PC-9 (cell line): ENCODE measurements at places on chromosomes 6 and 20. TPM values are rescaled to one million over a fixed set of nuclear protein-coding genes. Genes with fewer than 3 reads are reported as not detected.
A peak's percentile ranks its signal among the peaks of the same experiment; 100 is the strongest.

CFAP61 gene
- 1.7 and 2.6 TPM in 2 replicates for total RNA-seq

SPATA25 gene
- 5.2 and 6.3 TPM in 2 replicates for total RNA-seq

ABT1 gene
- total RNA-seq, result 16.8 and 19.5 TPM in 2 replicates

KIF25 gene
- total RNA-seq, result not detected in 2 replicates

TRAPPC3L gene
- not detected in 2 replicates for total RNA-seq

GSTA3 gene
- not detected in 2 replicates for total RNA-seq

NT5DC1 gene
- total RNA-seq, result 33.2 and 33.5 TPM in 2 replicates

ZFP57 gene
- total RNA-seq, result 0.98 and 1.1 TPM in 2 replicates

EEF1A2 gene
- 75.2 and 90.2 TPM in 2 replicates for total RNA-seq

MYO6 gene
- 93.0 and 98.2 TPM in 2 replicates for total RNA-seq

GRCh38 chr20:54532573-54532972, 57.2 kb downstream of the DOK5 start:
- DNase-seq, result no peak
- no peak overlapping the region for H3K27ac ChIP-seq
- peaks cover 13% of the 10 kb centered on the region for H3K27me3 ChIP-seq
- H3K4me1 ChIP-seq, result no peaks in the 10 kb centered on the region

- no peak overlapping the region for H3K4me3 ChIP-seq
- H3K36me3 ChIP-seq, result no peaks in the 10 kb centered on the region
- no peaks in the 10 kb centered on the region for H3K4me1 ChIP-seq
- DNase-seq, result no peak
Measured at GRCh38 chr20:9128568-9128967, 59.7 kb downstream of the PLCB4 start.

- DNase-seq, result no peak
- H3K27me3 ChIP-seq, result no peaks in the 10 kb centered on the region
- no peak overlapping the region for H3K4me3 ChIP-seq
- H3K4me1 ChIP-seq, result 0 out of 2 replicates have a peak, but pooled peaks cover 7% of the 10 kb centered on the region
Measured at GRCh38 chr6:150373260-150373701, 4.5 kb downstream of the IYD start.

DNA sequence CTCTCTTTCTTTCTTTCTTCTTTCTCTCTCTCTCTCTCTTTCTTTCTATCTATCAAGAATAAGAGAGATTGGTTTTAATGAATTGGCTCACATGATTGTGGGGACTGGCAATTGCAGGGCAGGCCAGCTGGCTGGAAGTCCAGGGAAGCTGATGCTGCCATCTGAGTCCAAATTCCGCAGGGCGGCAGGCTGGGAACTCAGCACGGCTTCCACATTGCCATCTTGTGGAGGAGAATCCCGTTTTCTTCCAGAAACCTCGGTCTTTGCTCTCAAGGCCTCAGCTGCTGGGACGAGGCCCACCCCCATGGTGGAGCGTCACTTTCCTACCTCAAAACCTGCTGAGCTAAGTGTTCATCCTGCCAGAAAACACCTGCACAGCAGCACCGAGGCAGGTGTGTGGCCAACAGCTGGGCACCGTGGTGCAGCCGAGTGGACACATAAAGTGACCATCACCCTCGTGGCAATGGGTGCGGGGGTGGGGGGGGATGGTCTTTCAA, 58.8 kb upstream of the SLCO4A1 start:
- H3K4me1 ChIP-seq, result no peaks in the 10 kb centered on the region; the same call in 1 of the 2 replicates
- no peak overlapping the region for H3K27ac ChIP-seq
- H3K4me3 ChIP-seq, result no peak overlapping the region
- no peaks in the 10 kb centered on the region for H3K36me3 ChIP-seq
- DNase-seq, result no peak

- no peak for DNase-seq
- peaks cover 71% of the 10 kb centered on the region for H3K27me3 ChIP-seq
- no peak overlapping the region for H3K4me3 ChIP-seq
Measured at GRCh38 chr20:51199920-51200319, 177.0 kb upstream of the KCNG1 start.

- no peaks in the 10 kb centered on the region for H3K4me1 ChIP-seq
- no peaks in the 10 kb centered on the region for H3K36me3 ChIP-seq
- DNase-seq, result no peak
- no peak overlapping the region for H3K27ac ChIP-seq
- H3K4me3 ChIP-seq, result no peak overlapping the region
Measured at GRCh38 chr20:18688676-18689075, 100.8 kb downstream of the DTD1 start.

GRCh38 chr6:40599555-40599954, 12.4 kb upstream of the LRFN2 start:
- peaks cover 16% of the 10 kb centered on the region; the same call in 1 of the 2 replicates for H3K27me3 ChIP-seq
- no peak overlapping the region for H3K27ac ChIP-seq
- no peak overlapping the region for H3K4me3 ChIP-seq

DNA sequence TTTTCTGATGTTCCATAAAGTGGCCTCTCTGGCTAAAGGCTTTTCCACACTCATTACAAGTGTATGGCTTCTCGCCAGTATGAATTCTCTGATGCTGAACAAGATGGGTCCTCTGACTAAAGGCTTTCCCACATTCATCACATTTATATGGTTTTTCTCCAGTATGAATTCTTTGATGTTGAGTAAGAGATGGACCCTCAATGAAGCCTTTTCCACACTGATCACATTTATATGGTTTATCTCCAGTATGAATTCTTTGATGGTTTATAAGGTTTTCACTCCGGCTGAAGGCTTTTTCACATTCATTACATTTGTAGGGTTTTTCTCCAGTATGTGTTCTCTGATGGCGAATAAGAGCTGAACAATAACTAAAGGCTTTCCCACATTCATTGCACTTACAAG, 20.4 kb downstream of the ZNF184 start:
- H3K27me3 ChIP-seq, result no peaks in the 10 kb centered on the region
- no peak overlapping the region for H3K4me3 ChIP-seq
- no peak for DNase-seq
- H3K27ac ChIP-seq, result no peak overlapping the region
- H3K36me3 ChIP-seq, result peaks cover 60% of the 10 kb centered on the region

GRCh38 chr20:56323656-56324055, 35.1 kb upstream of the FAM210B start:
- H3K4me3 ChIP-seq, result no peak overlapping the region
- no peaks in the 10 kb centered on the region for H3K4me1 ChIP-seq
- no peak overlapping the region for H3K27ac ChIP-seq
- H3K27me3 ChIP-seq, result peaks cover 60% of the 10 kb centered on the region
- DNase-seq, result no peak

- H3K27ac ChIP-seq, result no peak overlapping the region
- no peak for DNase-seq
- peaks cover 51% of the 10 kb centered on the region for H3K27me3 ChIP-seq
- H3K4me3 ChIP-seq, result no peak overlapping the region
- H3K36me3 ChIP-seq, result no peaks in the 10 kb centered on the region
Measured at GRCh38 chr20:40632346-40632976, 56.6 kb downstream of the MAFB start.

- no peak for DNase-seq
- H3K27me3 ChIP-seq, result peaks cover 69% of the 10 kb centered on the region
- H3K36me3 ChIP-seq, result no peaks in the 10 kb centered on the region
- no peak overlapping the region for H3K27ac ChIP-seq
- no peak overlapping the region for H3K4me3 ChIP-seq
Measured at GRCh38 chr20:38674092-38674764, 50.1 kb upstream of the SLC32A1 start.

DNA sequence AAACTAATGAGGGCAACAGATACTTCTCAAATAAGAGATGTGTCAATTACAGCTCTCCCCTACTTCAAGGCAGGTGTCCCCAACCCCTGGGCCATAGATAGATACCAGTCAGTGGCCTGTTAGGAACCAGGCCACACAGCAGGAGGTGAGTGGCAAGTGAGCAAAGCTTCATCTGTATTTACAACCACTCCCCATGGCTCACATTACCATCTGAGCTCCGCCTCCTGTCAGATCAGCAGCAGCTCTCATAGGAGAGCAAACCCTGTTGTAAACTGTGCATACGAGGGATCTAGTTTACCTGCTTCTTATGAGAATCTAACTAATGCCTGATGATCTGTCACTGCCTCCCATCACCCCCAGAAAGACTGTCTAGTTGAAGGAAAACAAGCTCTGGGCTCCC, 422.1 kb downstream of the GJA1 start:
- H3K4me1 ChIP-seq, result no peaks in the 10 kb centered on the region
- no peak overlapping the region for H3K27ac ChIP-seq
- H3K36me3 ChIP-seq, result no peaks in the 10 kb centered on the region
- no peaks in the 10 kb centered on the region for H3K27me3 ChIP-seq
- no peak overlapping the region for H3K4me3 ChIP-seq

- H3K27me3 ChIP-seq, result peaks cover 88% of the 10 kb centered on the region
- DNase-seq, result no peak
- H3K4me3 ChIP-seq, result no peak overlapping the region
- H3K27ac ChIP-seq, result no peak overlapping the region
Measured at GRCh38 chr6:170282512-170283158, 8.2 kb downstream of the DLL1 start.

DNA sequence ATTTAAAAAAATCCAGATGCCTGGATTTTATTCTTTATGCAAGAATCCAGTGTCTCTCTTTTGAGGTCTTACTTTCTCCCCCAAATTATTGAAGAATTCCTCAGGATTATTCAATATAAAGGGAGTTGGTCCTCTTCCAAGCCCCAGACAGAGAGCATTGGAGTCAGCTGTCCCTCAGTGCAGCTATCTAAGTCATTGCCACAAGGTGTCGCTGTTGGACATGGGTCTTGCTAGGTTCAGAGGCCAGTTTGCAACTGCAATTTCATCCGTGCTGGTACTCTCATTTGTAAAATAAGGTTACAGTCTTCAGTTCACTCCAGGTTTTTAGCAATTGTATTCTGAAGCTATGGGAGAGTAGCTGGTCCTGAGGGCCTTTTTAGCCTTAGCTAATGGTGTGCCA, 27.8 kb downstream of the CCN2 start:
- no peaks in the 10 kb centered on the region; the same call in 1 of the 2 replicates for H3K4me1 ChIP-seq
- H3K27me3 ChIP-seq, result no peaks in the 10 kb centered on the region
- H3K4me3 ChIP-seq, result no peak overlapping the region
- peak; percentile 45 for DNase-seq
- H3K27ac ChIP-seq, result no peak overlapping the region

- no peak for DNase-seq
- no peak overlapping the region for H3K4me3 ChIP-seq
- no peaks in the 10 kb centered on the region for H3K4me1 ChIP-seq
- no peaks in the 10 kb centered on the region for H3K36me3 ChIP-seq
- H3K27ac ChIP-seq, result no peak overlapping the region
- H3K27me3 ChIP-seq, result no peaks in the 10 kb centered on the region
Measured at GRCh38 chr6:74343804-74344203, 647.8 kb downstream of the CD109 start.

- H3K4me1 ChIP-seq, result peaks cover 24% of the 10 kb centered on the region
- H3K4me3 ChIP-seq, result no peak overlapping the region
- no peaks in the 10 kb centered on the region for H3K36me3 ChIP-seq
- DNase-seq, result no peak
- no peaks in the 10 kb centered on the region for H3K27me3 ChIP-seq
Measured at GRCh38 chr6:56906752-56907151, 48.2 kb upstream of the BEND6 start.

DNA sequence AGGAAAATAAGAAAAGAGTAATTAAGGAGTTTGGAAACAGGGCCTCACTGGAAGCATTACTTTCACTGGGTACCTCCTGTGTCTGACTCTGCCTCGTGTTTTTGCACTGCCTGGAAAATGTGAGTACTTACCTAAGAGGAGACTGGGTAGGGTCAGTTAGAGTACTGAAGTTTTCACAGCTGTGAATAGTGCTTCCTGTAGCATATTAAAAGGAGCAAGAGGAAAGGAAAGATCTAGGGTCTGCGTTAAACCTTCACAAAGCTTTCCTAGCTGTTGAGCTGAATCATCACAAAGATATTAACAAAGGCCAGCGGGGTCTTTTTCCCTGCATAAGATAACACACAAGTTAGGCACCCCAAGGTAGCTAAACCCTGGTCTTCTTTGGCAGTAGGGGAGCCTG, 82.3 kb downstream of the MLIP start:
- DNase-seq, result no peak
- H3K4me3 ChIP-seq, result no peak overlapping the region
- no peak overlapping the region for H3K27ac ChIP-seq

- H3K4me3 ChIP-seq, result no peak overlapping the region
- peaks cover 35% of the 10 kb centered on the region for H3K36me3 ChIP-seq
- H3K27ac ChIP-seq, result no peak overlapping the region
- H3K4me1 ChIP-seq, result peaks cover 5% of the 10 kb centered on the region; the same call in 1 of the 2 replicates
- H3K27me3 ChIP-seq, result no peaks in the 10 kb centered on the region
Measured at GRCh38 chr20:57361517-57361916, 10.5 kb downstream of the RAE1 start.

DNA sequence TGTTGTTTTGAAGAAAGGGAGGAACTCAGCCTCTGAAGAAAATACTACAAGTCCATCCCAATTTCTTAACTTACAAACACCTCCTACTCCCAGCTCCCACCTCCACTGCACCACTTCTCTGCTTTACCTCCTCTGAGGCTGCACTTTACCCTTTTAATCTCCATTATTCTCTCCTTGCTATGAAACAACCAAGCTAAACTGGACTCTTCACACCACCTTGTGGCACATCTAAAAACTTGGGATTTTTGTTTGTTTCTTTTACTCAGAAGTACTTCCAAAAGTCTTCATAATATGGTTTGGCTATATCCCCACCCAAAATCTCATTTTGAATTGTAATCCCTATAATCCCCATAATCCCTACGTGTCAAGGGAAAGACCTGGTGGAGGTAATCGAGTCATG, 142.2 kb downstream of the MOXD1 start:
- peak; percentile 28 for DNase-seq
- no peak overlapping the region for H3K27ac ChIP-seq
- no peaks in the 10 kb centered on the region for H3K4me1 ChIP-seq
- no peaks in the 10 kb centered on the region for H3K36me3 ChIP-seq

DNA sequence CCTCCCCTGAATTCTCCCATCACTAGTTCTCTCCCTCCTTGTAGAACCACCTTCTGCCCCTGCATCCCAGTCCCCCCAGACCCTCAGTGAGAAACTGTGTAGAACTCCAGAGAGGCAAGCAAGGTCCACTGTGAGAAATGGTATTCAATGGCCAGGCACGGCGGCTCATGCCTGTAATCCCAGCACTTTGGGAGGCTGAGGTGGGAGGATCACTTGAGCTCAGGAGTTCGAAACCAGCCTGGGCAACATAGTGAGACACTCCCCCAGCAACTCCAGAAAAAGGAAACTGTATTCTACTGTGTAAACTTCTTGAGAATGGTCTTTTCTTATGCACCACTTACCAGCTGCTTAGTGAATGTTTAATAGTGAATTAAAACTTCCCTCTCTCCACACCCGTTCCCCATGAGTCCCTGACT, 8.2 kb upstream of the CD83 start:
- no peaks in the 10 kb centered on the region for H3K36me3 ChIP-seq
- no peak for DNase-seq
- peaks cover 5% of the 10 kb centered on the region; the same call in 1 of the 2 replicates for H3K27me3 ChIP-seq
- H3K27ac ChIP-seq, result no peak overlapping the region
- H3K4me3 ChIP-seq, result no peak overlapping the region

DNA sequence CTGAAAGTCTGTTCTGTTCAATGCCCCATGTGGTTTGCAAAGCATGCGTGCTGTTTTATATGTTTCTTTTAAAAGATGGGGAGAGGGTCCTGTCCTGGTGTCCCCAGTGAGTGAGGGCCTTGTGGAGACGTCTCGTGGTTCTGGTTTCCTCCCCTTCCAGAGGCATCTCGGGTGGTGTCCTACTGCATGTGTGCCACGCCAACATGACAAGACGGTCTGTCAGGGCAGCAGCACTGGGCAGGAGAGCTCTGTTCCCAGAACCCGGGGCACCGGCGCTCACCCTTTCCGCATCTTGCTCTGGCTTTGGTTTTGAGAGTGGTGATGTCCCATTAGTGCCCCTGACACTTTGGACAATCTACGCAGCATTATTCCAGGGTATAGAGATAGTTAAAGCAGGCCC, 275.6 kb downstream of the CDH4 start:
- no peaks in the 10 kb centered on the region for H3K36me3 ChIP-seq
- H3K4me1 ChIP-seq, result no peaks in the 10 kb centered on the region
- DNase-seq, result no peak
- peaks cover 97% of the 10 kb centered on the region for H3K27me3 ChIP-seq

- H3K36me3 ChIP-seq, result 0 out of 2 replicates have a peak, but pooled peaks cover 4% of the 10 kb centered on the region
- peak overlapping the region; percentile 88; the same call in 1 of the 2 replicates for H3K4me3 ChIP-seq
- no peak overlapping the region for H3K27ac ChIP-seq
- peaks cover 15% of the 10 kb centered on the region for H3K4me1 ChIP-seq
Measured at GRCh38 chr6:31969712-31970603, 2.0 kb downstream of the DXO start.
